Stimulated activated CD4-positive, alpha-beta T cell treated with anti-CD3 and anti-CD28 coated beads, Interleukin-2, amount 100 ng/mL, for 24 hours (primary cell): ENCODE measurements at places on chromosomes 6 and 20.

GRCh38 chr6:22582417-22583205, 13.2 kb downstream of the HDGFL1 start:
- no peak for DNase-seq

DNA sequence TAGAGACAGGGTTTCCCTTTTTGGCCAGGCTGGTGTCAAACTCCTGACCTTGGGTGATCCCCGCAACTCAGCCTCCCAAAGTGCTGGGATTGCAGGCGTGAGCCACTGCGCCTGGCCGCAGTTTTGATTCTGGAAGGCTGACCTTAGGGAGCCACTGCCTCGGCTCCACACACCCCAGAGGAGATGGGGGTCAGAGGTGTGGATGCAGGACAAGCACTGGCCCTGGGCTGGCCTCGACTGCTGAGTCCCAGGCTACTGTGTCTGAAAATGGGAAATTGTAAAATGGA, 1.5 kb downstream of the ZBP1 start:
- no peak for DNase-seq

DNA sequence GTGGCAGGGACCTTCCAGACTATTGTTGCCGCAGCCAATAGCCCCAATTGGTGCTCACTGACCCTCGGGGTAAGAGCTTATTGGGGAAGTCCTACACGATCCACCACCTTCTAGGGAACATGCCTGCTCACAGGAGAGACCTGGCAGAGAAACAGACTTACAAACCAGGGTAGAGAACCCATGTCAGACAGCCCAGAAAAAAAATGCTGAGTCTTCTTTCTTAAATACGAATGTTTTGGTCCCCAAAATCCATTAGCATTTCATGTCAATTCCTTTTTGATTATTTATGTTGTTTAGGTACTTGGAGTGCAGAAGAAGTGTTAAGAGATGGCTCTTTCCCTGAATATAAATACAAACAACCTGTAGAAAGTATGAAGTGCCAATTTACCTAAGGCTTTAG, 84.9 kb upstream of the PDE10A start:
- no peak for DNase-seq

DNA sequence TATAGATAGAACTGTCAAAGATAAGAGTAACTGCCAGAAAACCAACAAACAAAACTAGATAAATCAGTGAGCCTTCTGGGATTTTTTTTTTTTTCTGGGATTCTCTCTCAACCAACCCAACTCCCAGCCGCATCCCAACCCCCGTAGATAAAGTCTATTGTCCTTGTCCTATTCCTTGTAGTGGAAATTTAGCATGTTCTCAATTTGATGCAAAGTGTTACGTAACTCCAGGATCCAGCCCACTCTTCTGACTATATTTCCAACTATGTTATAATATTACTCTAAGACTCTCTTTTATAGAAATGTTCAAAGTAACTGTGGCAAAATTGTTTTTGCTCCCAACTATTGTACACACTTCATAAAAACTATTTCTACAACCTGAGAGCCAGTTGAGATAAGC, 15.4 kb upstream of the CDYL start:
- DNase-seq, result no peak

- DNase-seq, result no peak
These were observed 402 bp downstream of the OSBPL2 start for GRCh38 chr20:62238569-62239277.

DNA sequence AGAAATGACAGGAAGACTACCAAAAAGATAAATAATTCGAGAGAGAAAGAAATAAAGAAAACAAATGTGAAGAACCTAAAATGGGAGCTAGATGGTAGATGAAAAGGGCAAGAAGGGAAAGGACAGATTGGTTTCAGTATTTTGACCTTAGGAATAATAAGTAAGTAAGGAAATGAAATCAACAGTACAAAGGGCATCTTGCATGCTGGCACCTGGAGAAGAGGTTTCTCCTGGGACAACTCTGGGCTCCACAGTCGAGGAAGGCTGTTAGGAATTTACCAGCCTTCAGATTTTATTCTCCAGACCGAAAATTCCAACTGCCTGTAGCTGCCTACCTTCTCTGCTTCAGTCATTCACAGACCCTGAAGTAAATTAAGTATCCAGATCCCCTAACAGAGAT, 80.5 kb downstream of the SMLR1 start:
- no peak for DNase-seq

GRCh38 chr6:111276736-111277135, 189.4 kb downstream of the SLC16A10 start:
- DNase-seq, result no peak

GRCh38 chr20:47127999-47128398, 228.5 kb downstream of the ZMYND8 start:
- DNase-seq, result no peak

DNA sequence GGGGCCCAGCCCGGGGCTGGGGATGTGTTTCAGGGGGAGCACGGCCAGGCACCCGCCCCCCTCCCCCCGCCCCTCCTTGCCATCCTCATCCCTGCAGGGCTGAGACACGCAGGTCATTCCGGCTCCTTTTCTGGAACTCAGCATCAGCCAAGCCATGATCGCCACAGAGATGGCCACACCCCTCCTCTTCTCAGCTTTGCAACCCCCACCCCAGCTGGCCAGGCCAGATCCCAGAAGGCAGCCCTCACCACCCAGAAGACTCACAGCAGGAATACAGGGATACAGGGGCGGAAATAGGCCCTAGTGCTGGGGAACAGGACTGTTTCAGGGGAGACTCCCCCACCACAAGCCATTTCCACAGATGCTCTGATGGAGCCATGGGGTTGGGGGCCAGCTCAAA, 33.5 kb downstream of the YTHDF1 start:
- no peak for DNase-seq

DNA sequence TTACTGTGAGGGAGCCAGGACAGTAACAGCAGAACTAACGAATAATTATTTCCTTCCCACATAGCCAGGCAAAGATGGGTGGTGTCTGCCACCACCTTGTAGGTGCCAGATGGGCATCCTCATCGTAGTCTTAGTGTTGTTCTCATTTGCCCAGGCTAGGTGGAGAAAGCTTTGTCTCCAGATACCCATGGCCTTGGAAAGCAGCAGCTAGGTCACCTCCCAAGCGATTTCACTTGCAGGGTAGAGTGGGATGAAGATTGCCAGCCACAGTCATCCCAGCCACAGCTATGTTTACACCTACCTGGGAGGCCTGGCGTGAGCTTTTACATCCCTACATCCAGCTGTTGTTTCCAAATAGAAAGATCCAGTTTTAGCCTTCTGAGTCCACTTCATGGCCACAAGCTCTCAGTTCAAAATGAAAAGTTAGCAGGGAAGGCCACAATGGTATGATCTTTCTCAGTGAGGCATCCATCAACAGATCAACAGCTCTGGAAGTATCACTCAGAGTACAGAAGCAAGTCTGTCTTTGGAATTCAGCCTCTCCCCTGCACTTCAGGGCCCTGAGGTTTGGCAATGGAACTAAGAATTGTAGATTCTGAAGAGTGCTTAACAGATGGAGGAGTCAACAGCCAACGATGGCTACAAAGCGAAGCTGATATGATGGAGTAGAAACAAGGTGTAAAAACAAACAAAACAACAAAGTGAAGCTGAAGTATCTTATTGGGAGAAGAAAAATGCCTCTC, 11.0 kb upstream of the SNRPC start:
- no peak for DNase-seq

DNA sequence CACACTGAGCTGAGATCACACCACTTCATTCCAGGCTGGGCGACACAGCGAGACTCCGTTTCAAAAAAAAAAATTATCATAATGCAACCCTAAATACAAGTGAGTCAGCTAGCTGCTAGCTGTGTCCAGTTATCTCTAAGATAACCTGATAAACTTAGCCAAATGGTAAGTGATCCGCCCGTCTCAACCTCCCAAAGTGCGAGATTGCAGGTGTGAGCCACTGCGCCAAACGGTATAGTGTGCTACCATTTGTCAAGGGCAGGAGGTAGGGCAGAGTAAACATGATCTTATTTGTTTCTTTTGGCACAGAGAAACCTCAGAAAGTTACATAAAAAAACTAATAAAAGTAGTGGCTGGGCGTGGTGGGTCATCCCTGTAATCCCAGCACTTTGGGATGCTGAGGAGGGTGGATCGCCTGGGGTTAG, 4.7 kb upstream of the C6orf132 start:
- DNase-seq, result no peak

- DNase-seq, result no peak
These were observed 51.9 kb upstream of the NFATC2 start for GRCh38 chr20:51594236-51595057.

DNA sequence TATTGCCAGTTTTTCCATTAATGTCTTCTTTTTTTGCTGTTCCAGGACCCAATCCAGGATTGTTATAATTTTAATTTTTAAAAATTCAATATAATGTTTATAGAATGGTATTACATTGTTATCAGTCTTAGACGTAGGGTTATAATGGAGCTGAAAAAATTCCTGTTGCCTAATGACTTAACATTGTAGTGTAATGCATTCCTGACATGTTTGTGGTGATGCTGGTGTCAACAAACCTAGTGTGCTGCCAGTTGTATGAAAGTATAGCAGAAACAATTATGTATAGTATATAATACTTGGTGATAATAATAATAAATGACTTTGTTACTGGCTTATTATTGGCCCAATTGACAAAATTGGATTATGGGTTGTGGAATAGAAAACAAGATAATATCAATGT, 30.4 kb downstream of the KIZ start:
- DNase-seq, result no peak

GRCh38 chr6:88666901-88667300, 296.5 kb downstream of the RNGTT start:
- DNase-seq, result no peak

DNA sequence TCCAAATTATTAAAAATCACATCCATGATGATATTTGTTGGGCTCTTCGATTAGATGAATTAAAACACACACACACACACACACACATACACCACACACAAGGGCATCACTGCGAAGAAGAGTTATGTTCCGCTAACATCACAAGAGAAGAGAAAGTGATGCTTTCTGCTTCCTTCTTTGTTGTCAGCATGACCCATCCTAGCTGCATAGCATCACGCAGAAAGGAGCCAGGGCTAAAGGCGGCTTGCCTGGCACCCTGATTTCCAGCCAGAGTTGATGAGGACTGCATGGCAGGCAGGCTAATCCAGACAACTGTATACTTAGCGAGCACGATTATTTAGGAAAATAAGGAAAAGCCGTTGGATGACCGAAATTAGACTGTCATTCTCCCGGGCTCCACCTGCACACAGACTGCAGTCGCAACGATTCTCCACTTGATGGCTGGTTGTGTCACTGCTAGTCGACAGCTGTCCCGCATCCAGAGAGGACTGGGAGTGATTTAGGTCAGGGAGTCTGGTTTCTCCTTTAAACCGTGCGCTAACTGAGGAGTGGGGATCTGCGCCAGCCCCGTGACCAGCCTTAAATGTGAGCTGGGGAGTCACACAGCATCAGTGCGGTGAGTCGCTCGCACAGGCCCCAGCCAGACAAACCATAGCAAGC, 70.6 kb upstream of the SOX4 start:
- DNase-seq, result no peak

GRCh38 chr20:45592574-45593189, 13.6 kb upstream of the WFDC8 start:
- DNase-seq, result peak; percentile 19

DNA sequence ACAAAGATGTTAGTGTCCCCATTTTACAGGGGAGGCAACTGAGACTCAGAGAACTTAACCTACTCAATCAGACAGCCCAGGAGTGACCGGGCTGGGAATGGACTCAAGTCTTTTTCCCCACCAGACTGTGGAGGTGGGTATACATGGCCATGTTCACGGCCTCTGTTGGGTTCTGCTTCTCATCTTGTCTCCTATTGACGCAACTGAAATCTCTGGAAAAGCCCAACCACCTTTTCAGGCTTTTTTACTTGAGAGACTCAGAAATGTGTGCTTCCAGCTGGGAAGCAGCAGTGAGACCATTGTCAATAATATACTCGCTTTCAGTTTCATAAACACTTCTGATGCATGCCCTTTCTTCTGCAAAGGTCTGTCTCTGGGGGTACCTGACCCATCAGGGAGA, 70.7 kb downstream of the SOBP start:
- no peak for DNase-seq

- DNase-seq, result no peak
These were observed 36.2 kb upstream of the PLCB1 start for GRCh38 chr20:8095648-8096572.

DNA sequence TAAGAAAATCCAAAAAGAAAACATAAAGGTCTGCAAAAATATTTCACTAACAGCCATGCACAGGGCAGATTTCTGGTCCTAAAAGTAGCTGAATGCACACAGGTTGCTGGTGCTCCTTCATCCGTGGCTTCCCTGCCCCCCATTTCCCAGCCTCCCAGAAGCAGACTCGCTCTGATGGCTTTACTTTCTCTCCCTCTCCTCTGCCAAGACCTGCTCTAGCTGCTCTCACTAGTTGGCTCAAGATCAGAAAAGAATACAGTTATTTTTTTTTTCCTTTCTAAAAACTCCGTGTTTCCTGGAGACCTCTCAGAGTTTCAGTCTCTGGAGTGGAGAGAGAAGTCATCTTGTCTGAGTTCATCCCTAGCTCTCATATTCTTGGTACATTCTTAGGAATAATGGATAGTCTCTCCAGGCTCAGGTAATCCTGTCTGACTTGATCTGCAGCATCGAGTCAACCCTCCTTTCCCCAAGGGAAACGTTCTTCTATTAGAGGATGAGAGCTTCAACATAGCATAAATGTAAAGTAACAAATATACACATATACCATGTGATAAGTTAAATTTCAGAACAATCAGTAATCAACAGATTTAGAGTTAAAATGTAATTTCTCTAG, 214.2 kb downstream of the TBC1D7 start:
- no peak for DNase-seq

DNA sequence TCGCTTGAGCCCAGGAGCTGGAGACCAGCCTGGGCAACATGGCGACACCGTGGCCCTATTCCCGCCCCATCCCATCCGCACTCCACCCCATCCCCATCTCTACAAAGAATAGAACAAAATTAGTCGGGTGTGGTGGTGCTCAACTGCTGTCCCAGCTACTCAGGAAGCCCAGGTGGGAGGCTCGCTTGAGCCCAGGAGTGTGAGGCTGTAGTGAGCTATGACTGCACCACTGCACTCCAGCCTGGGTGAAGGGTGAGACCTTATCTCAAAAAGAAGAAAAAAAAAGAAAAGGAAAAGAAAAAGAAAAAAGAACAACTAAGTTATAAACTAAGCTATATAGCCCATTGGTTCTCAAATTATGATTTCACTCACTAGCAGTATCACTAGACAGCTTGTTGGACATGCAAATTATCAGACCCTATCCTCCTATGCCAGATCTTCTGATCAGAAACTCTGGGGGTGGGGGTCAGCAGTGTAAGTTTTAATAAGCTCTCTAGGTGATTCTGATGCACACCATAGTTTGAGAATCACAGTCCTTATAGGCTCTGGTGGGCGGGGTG, 491 bp upstream of the ITCH start:
- DNase-seq, result no peak
